Retina (tissue), 1 donor: ENCODE measurements at places on chromosomes 16 and 17.

DNA sequence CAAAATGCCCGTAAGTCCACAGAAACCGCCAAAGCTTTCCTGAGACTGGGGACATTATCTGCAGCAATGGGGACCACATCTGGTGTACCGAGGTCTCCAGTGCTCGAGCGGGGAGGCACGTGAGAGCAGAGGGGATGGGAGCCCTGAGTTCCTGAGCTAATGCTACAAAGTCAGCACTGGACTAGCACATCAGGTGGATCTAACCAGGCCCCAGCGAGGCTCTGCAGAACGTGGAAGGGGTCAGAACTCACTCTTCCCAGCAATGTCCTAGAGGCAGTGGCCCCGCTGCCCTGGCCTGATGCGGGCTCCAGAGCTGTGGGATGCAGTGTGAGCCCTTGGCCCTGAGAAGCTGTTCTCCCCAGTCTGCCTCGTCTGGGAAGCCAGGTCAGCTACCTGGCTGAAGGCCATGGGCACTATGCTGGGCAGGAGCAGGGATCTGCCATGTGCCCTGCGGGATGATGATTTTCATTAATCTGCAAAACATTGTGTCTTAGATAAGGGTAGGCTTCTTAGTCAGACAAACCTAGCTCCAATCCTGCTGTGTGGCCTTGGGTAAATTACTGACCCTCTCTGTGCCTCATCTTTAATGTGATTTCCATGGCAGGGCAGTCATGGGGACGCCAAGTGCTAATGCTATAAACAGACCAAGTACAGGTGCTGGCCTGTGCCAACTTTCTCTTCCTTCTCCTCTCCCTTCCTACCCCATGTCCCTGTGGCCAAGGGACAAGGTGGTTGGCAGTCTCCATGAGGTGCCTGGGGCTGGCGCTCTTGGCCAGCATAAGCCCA lies 40.1 kb upstream of the SLC38A10 start:
- no peak for DNase-seq

DNA sequence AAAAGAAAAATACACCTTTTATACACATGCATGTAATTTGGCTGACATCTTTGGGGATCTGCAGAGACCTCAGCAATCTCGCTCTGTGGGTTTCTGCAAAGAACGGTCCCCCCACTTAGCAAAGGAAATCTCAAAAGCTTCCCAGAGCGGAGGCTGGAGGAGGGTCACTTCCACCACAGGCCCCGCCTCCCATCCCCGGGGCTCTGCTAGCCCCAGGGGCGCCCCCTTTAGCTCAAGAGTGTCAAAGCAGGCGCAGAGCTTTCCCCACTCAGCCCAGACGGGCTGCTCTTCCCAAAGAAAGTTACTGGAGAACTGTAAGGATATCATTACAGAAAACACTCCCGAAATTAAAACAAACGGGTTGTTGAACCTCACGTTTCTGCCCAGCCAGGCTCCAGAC lies 11.4 kb downstream of the SLC13A5 start:
- peak; percentile 35 for DNase-seq

- DNase-seq = no peak
Measured at GRCh38 chr17:74526681-74527080, 4.6 kb downstream of the CD300LB start.

DNA sequence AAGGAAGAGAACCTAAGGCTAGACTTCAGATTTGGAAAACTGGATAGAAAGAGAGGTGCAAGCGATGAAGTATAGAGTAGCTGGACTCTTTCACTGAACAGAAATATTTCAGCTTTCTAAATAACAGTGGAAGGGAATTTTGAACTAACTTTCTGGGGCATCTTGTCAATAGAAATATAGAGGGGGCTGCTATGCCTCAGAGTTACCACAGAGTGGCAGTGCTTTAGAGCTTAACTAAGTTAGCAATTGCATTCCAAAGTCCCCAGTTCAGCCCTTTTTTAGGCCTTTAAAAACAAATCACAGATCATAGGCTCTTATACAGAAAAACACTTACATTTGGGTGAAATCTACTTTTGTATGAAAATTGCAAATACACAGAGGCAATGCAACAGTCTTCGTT lies 154.2 kb upstream of the CDH8 start:
- peak; percentile 17 for DNase-seq

DNA sequence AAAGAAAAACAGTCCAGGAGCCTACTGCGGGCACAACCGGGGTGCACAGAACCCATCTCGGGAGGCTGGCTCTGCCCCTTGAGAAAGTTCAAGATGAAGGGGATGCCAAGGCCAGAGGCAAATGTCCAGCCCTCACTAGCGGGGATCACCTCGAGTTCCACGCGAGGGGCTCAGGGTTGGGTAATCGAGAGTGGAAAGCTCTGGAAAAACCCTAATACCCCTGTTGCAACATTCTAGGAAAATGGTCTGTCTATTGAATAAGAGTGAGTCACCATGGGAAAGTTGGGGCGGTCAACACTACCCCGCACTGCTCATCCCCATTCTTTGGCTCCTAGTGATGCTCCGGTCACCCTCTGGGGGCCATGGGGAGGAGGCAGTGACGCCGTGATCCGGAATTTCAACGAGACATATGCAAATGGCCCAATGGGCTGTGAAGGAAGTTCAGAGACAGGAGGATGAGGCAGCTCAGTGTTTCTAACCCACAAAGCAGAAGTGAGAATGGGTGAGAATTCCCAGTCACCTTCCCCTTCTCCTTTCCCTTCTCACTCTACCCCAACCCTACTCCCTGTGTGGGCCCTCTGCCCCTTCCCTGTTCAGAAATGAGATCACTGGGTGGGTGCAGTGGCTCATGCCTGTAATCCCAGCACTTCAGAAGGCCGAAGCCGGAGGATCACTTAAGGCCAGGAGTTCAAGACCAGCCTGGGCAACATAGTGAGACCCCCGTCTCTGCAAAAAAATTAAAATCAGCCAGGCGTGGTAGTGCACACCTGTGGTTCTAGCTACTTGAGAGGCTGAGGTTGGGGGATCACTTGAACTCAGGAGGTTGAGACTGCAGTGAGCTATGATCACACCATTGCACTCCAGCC lies 22.4 kb downstream of the SOCS3 start:
- no peak for DNase-seq

DNA sequence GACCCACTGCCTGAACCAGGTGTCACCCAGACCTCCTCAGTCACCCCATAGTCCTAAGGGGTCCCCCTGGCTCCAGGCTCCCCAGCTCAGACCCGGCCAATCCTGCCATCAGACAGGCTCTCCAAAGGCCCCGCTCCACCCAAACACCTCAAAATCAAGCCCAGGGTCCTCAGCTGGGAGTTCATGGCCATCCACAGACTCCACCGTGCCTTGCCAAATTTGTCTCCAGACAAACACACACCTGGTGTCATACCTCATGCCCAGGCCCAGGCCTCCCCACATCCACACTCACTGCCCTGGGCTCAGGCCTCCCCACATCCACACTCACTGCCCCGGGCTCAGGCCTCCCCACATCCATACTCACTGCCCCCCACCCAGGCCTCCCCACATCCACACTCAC lies 12.5 kb downstream of the RPH3AL start:
- DNase-seq = no peak

- no peak for DNase-seq
Measured at GRCh38 chr17:78888941-78889518, 14.0 kb downstream of the CEP295NL start.

- no peak for DNase-seq
Measured at GRCh38 chr17:81867170-81867990, 3.8 kb downstream of the ARHGDIA start.

GRCh38 chr17:78451753-78452152 lies 73.3 kb downstream of the PGS1 start:
- no peak for DNase-seq

DNA sequence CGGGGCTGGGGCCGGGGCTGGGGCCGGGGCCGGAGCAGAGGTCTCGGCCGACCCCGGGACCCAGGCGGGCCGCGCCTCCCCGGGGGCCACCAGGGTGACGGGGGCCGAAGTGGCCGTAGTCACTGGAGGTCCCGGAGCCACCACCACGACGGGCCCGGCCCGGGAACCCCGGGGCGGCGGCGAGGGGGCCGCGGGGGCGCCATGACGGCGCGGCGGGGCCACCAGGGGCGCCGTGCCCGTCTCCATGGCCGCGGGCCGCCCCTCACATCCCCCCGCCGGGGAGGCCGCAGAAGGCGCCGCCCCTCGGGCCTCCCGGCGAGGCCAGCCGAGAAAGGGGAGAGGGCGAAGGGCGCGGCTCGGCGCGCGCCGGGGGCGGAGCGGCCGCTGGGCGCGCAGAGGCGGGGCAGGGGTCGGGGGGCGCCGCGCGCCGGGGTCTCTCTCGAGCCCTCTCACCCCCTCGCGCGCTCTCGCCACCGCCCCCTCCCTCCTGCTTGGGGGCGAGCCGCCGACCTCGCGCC lies 297 bp downstream of the TBC1D10B start:
- DNase-seq = no peak

- DNase-seq = no peak
Measured at GRCh38 chr17:30005709-30006320, 64.4 kb downstream of the EFCAB5 start.

DNA sequence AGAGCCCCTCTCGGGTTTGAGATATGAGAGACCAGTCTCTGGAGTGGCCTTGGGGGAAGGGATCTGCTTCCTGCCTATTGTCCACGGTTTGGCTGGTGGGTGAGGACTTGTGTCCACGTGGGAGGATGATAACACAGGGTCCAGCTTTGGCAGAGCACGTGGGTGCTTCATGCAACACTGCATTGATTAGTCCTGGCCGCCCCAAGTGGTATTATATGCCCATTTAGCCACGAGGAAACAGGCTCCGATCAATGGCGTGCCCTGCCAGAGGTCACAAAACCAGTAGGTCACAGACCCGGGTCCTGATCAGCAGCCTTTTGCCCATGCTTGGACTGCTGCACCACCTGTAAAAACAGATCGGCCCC lies 141.6 kb downstream of the RGS9 start:
- DNase-seq = no peak

- peak; percentile 75 for DNase-seq
Measured at GRCh38 chr16:2969545-2970521, 685 bp downstream of the PAQR4 start.

GRCh38 chr17:69696650-69697049 lies 282.2 kb downstream of the MAP2K6 start:
- no peak for DNase-seq

DNA sequence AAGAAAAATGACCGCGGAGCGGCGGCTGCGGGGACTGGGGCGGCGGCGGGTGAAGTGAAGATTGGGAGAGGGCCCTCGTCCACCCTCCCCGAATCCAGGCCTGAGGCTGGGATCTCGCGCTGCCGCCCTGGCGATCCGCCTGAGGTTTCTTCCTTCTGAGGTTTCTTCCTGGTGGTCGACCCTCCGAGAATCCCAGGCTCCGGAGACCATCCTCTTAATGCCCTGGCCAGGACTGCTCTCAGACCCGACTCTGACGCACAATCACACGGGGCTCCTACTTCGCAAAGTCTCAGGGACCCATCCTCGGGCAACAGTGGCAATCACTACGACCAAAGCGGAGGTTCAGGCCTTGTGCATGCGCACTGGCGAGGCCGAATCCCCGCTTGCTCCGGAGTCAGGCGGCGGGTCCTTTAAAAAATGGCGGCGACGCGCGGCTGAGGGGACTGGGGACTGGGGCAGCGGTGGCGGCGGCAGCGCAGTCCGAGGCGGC lies 18.0 kb upstream of the KCNJ18 start:
- DNase-seq = no peak

- no peak for DNase-seq
Measured at GRCh38 chr17:50779747-50780353, 12.5 kb upstream of the ANKRD40CL start.

GRCh38 chr17:80187090-80187489 lies 17.3 kb downstream of the CARD14 start:
- no peak for DNase-seq

- peak; percentile 90 for DNase-seq
Measured at GRCh38 chr17:75271233-75271954, 363 bp upstream of the MIF4GD start.

DNA sequence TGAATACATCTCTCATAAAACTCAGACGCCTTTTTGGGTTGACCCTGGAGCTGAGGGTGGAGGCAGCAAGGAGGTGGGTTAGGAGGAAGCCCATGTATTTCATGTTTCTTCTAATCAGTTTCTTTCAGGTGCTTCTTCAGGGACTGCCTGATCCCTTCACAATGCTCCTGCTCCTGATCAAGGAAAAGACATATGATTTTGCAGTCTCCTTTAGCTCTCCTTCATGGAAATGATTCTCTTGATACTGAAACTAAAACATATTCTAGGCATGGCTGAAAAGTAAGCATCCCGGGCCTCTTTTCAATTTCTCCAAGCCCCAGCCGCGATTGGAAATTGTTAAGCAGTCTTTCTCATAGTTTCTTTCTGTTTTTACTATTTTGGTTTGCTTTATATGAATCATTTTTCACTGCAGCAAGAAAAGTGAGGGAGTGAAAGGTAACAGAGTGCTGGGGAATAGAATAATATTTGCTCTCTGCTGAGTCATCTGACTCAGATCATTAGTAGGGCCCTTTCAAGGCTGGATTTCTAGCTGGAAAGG lies 730.7 kb downstream of the CDH11 start:
- DNase-seq = no peak

- DNase-seq = no peak
Measured at GRCh38 chr17:56918916-56919315, 5.1 kb upstream of the TRIM25 start.

- no peak for DNase-seq
Measured at GRCh38 chr16:75589306-75589705, 23.1 kb downstream of the GABARAPL2 start.

GRCh38 chr17:75900691-75901533 lies 3.8 kb downstream of the MRPL38 start:
- DNase-seq = no peak

DNA sequence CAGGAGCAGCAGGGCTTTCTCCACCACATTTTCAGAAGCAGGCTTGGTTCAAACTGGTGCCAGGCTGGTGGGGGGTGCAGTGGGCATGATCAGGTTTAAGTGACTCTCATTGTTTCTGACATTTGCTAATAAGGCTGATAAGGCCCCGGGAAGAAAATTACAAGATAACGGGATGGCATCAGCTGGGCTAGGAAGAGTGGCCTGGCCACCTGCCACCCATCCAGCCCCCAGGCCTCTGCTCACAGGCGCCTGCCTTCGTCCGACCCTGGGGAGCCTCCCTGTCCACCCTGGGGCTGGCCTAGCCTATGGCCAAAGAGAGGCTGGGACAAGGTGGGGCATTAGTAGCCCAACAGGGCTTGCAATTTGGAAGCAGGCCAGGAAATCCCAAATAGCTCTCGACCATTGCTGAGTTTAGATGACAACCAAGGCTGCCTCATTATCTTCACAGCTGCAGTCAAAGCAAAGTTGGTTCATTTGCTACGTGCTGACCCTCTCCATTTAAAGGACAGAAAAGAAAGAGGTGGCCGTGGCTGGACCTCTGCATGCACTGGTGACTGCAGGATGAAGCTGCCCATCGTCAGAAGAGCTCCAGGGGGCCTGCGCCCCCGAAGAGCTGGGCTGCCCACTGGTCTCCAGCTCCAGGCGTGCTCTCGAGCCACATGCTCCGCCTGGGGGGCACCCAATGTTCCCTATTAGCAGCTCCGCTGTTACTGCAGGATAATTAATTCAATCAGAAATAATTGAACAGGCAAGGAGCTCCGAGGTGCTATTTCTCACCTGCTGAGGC lies 44.9 kb downstream of the PEMT start:
- DNase-seq = no peak

- no peak for DNase-seq
Measured at GRCh38 chr17:32741381-32741780, 135.5 kb downstream of the MYO1D start.
